Dermis microvascular lymphatic vessel endothelial cell (primary cell): ENCODE measurements at places on chromosomes 5 and 9. TPM values are rescaled to one million over a fixed set of nuclear protein-coding genes. Genes with fewer than 3 reads are reported as not detected.

The MCC gene
- total RNA-seq, result 10.1 and 19.0 TPM in 2 replicates

GRCh38 chr5:64814073-64814472 is 45.3 kb downstream of the CWC27 start:
- DNase-seq, result no peak

DNA sequence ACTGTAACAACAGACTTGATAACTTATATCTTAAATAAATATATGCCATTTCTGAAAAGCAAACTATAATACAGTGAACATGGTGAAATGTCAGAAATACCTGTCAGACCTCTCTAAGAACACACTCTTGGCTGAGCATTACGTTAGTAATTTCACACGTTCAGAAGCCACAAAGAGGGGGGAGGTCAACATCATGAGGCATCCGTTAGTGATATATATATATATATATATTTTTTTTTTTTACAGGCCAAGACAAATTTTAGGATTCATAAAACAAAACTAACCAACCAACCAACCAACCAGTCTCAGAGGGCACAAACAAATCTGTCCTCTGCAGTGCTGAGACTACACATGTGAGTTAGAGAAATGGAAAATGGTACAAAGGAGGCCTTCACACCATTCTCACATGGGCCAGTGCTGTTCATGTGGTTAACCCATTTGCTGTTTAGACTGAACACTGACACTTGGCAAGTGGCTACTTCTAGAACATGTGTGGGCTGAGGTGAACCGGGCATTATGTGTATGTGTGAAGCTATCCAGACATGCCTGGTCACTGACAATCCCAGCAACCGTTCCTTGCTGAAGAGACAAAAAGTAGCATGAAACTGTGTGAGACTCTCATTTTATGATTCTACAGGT is 54.5 kb downstream of the ELL2 start:
- no peak for DNase-seq

DNA sequence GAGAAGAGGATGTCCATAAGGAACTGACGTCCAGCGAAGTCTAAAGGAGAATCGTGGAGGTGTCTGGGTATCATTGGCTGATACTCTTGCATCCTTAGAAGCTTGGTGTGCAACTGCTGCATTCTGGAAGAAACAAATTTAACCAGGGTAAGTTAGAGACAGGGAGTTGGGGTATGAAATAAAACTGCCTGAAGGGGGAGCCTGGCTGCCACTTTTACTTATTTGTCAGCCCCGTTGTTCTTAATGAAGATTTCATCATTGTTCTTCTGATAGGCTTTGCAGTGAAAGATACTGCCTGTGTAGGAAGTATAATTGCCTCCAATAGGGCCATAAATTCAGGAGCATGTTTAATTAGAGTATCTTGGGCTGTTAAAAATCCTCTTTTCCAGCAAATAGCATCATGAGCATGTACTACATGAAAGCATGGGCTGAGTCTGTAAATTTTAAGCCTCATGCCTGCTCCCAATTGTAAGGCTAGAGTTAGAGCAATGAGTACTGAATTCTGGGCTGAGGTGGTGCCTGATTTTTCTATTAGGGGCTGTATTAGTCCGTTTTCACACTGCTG is 1264.5 kb upstream of the ACO1 start:
- peak; percentile 50 for DNase-seq

GRCh38 chr9:113454914-113455761 is 8.4 kb upstream of the RGS3 start:
- no peak for DNase-seq
